K562 (cell line): ENCODE measurements at places on chromosomes 16 and 17. TPM values are rescaled to one million over a fixed set of nuclear protein-coding genes. Genes with fewer than 3 reads are reported as not detected.

DNA sequence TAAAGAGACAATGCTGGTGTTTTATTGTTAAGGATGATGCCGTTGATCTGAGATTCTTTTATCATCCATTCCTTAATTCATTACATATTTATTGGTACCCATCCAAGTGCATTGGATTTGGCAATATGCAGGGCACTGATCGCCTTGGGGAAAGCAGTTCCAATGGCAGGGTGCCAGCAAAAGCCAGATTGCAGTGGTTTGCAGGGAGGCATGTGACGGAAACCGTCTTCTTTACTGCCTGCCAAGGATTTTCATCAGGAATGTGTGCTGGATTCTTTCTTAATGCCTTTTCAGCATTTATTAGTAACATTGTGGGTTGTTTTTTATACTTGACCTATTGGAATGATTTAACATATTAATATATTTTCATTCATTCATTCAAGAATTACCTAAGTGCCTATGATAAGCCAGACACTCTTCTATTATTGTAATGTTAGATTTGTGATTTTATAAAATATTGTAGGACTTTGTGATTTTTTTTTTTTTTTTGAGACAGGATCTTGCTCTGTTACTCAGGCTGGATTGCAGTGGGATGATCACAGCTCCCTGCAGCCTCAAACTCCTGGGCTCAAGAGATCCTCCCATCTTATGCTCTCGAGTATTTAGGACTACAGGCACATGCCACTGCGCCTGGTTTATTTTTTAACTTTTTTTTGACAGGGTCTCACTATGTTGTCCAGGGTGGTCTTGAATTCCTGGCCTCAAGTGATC, 93.4 kb upstream of the TNRC6A start:
- no peaks in the 10 kb centered on the region for H3K4me1 ChIP-seq
- no peak for DNase-seq
- H3K4me3 ChIP-seq: no peak overlapping the region
- H3K36me3 ChIP-seq: no peaks in the 10 kb centered on the region
- H3K27me3 ChIP-seq: peaks cover 15% of the 10 kb centered on the region
- no peak overlapping the region for H3K27ac ChIP-seq

DNA sequence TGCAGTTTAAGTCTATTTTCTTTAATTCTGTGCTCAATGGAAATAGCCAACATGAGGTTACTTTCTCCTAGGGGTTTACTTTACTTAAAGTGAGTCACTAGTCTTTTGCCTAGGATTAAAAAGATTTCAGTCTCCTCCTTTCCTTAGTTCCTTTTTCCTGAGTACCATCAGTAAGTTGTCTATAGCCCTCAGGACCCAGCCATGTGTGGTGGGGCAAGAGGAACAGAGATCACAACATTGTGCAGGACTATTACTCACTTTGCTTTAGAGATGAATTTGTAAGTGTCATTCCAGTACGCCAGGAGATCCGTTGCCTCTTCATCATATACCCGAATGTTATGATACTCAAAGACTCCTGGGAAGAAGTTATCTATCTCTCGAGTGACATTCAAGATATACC, 27.7 kb upstream of the CORO6 start:
- H3K27ac ChIP-seq: no peak overlapping the region
- no peak overlapping the region for H3K4me3 ChIP-seq
- H3K4me1 ChIP-seq: peaks cover 33% of the 10 kb centered on the region
- H3K36me3 ChIP-seq: no peaks in the 10 kb centered on the region

DNA sequence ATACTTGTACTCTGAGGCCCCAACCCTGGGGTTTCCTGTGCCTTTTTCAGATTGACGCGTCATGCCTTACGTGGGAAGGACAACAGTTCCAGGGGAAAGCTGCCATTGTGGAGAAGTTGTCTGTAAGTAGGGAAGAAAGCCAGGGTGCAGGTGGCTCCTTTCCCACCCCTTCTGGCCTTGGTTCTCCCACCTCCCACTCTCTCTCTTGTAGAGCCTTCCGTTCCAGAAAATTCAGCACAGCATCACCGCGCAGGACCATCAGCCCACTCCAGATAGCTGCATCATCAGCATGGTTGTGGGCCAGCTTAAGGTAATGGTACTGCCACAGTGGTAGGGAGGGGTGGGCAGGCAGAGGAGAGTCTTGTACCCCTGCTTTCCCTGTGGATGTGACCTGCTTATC, 4.6 kb upstream of the EDC4 start:
- H3K4me3 ChIP-seq: no peak overlapping the region
- DNase-seq: no peak
- H3K4me1 ChIP-seq: peaks cover 7% of the 10 kb centered on the region; the same call in 2 of the 3 replicates
- no peak overlapping the region for H3K27ac ChIP-seq
- H3K27me3 ChIP-seq: no peaks in the 10 kb centered on the region

Gene ITGAL
- 0.53 and 0.92 TPM in 2 replicates for total RNA-seq

Gene KRTAP3-1
- not detected in 2 replicates for total RNA-seq

- no peaks in the 10 kb centered on the region for H3K27me3 ChIP-seq
- no peak for DNase-seq
- H3K36me3 ChIP-seq: peaks cover 20% of the 10 kb centered on the region; the same call in 1 of the 3 replicates
- H3K4me1 ChIP-seq: peaks cover 22% of the 10 kb centered on the region; the same call in 2 of the 3 replicates
Measured at GRCh38 chr17:32928586-32929535, 908 bp downstream of the TMEM98 start.

GRCh38 chr16:48870141-48870540, 260.2 kb upstream of the N4BP1 start:
- no peaks in the 10 kb centered on the region for H3K4me1 ChIP-seq
- H3K27me3 ChIP-seq: no peaks in the 10 kb centered on the region
- H3K27ac ChIP-seq: no peak overlapping the region
- no peak overlapping the region for H3K4me3 ChIP-seq

Gene MARCHF10
- total RNA-seq: not detected in 2 replicates

- no peak overlapping the region for H3K4me3 ChIP-seq
- H3K27ac ChIP-seq: no peak overlapping the region
Measured at GRCh38 chr16:89689142-89689541, 2.7 kb downstream of the CDK10 start.

- H3K36me3 ChIP-seq: no peaks in the 10 kb centered on the region
- peaks cover 14% of the 10 kb centered on the region for H3K27me3 ChIP-seq
- H3K27ac ChIP-seq: no peak overlapping the region
- H3K4me3 ChIP-seq: no peak overlapping the region
- peaks cover 14% of the 10 kb centered on the region for H3K4me1 ChIP-seq
- no peak for DNase-seq
Measured at GRCh38 chr16:88309174-88309907, 73.4 kb upstream of the ZNF469 start.

Gene NLRC3
- 0.13 and 0.22 TPM in 2 replicates for total RNA-seq

DNA sequence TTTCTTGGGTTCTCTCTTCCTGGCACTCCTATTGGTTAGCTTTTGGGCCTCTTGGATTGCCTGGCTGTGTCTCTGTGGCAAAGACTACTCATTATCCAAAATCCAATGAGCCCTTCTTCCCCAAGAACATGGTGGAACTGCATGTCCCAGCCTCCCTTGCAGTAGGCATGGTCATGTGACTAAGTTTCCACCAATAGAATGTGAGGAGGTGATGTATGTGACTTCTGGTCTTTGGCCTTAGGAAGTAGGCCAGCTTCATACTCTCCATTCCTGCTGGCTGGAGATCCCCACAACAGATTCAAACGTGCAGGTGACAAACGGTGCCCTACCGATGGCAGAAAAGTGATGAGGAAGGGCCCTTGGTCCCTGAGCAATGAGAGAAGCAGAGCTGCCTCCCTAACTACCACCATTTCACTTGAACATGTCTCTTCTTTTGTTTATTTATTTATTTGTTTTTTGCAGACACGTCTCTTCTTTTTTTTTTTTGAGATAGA, 17.3 kb upstream of the SPN start:
- H3K27ac ChIP-seq: peak overlapping the region; percentile 66
- H3K27me3 ChIP-seq: no peaks in the 10 kb centered on the region
- no peaks in the 10 kb centered on the region for H3K36me3 ChIP-seq
- peaks cover 29% of the 10 kb centered on the region for H3K4me1 ChIP-seq

Gene CLEC18C
- total RNA-seq: 0.62 and 0.89 TPM in 2 replicates

Gene PDIA2
- 0.58 and 0.67 TPM in 2 replicates for total RNA-seq

DNA sequence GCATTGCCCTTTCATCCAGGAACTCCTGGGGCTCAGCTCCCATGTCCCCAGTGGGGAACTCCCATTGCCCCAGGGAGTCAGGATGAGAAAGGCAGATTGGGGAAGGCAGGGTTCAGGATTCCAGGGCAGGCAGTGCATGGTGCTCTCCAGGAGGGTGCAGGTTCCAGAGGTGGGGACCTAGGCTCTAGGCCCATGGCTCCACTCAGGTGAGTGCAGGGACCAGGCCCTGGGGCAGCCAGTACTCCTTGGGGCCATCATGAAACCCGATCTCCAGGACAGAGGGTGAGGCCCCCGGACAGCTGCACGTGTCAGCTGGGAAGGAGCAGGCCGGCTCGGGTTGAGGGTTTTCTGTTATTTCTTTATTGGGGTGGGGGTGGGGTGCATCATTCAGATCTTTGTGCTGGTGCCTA, 1.3 kb upstream of the MTSS2 start:
- no peaks in the 10 kb centered on the region for H3K27me3 ChIP-seq
- H3K36me3 ChIP-seq: peaks cover 23% of the 10 kb centered on the region; the same call in 1 of the 3 replicates
- H3K27ac ChIP-seq: no peak overlapping the region
- H3K4me1 ChIP-seq: peaks cover 15% of the 10 kb centered on the region
- H3K4me3 ChIP-seq: no peak overlapping the region

Gene HOXB7
- total RNA-seq: 8.2 and 10.8 TPM in 2 replicates

Gene ADPRM
- total RNA-seq: 5.1 and 5.3 TPM in 2 replicates

Gene PIPOX
- total RNA-seq: 0.58 and 0.60 TPM in 2 replicates

Gene CLCN7
- total RNA-seq: 85.3 and 97.0 TPM in 2 replicates

Gene KRT23
- total RNA-seq: not detected in 2 replicates

GRCh38 chr17:13027246-13027645, 9.4 kb upstream of the ELAC2 start:
- H3K27me3 ChIP-seq: peaks cover 6% of the 10 kb centered on the region; the same call in 1 of the 2 replicates
- no peak overlapping the region for H3K27ac ChIP-seq
- no peak overlapping the region for H3K4me3 ChIP-seq
- H3K4me1 ChIP-seq: no peaks in the 10 kb centered on the region

GRCh38 chr17:50312308-50312707, 33.6 kb upstream of the XYLT2 start:
- no peak for DNase-seq
- no peaks in the 10 kb centered on the region for H3K36me3 ChIP-seq
- peaks cover 42% of the 10 kb centered on the region for H3K27me3 ChIP-seq

Gene KCNJ18
- total RNA-seq: not detected in 2 replicates

DNA sequence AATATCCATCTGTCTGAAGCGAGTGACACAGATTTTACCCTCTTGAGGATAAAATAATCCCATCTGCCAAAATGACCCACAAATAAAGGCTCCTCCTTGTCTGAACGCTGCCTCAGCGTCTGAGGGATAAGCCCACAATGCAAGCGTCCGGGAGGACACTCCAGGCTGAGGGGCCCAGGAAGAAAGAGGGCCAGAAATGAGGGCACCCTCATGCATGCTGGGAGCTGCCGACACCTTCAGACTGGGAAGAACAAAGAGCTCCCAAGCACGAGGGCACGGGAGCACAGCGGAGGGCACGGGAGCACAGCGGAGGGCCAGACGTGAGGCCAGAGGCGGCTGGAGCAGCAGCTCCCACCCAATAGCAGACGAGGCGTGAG, 126.9 kb downstream of the ZNF778 start:
- no peaks in the 10 kb centered on the region for H3K27me3 ChIP-seq
- peaks cover 21% of the 10 kb centered on the region; the same call in 2 of the 3 replicates for H3K36me3 ChIP-seq
- no peak overlapping the region for H3K4me3 ChIP-seq
- H3K4me1 ChIP-seq: no peaks in the 10 kb centered on the region; the same call in 2 of the 3 replicates
- H3K27ac ChIP-seq: no peak overlapping the region

Gene MYH1
- total RNA-seq: not detected in 2 replicates

GRCh38 chr17:64223283-64223682, 39.8 kb downstream of the TEX2 start:
- H3K4me3 ChIP-seq: no peak overlapping the region
- H3K27ac ChIP-seq: no peak overlapping the region
- H3K27me3 ChIP-seq: no peaks in the 10 kb centered on the region
- H3K36me3 ChIP-seq: no peaks in the 10 kb centered on the region
- H3K4me1 ChIP-seq: no peaks in the 10 kb centered on the region

GRCh38 chr17:73091770-73092522, 542 bp downstream of the SLC39A11 start:
- H3K4me1 ChIP-seq: peaks cover 6% of the 10 kb centered on the region; the same call in 1 of the 3 replicates
- H3K27me3 ChIP-seq: peaks cover 17% of the 10 kb centered on the region
- H3K4me3 ChIP-seq: peak overlapping the region; percentile 67

- H3K4me3 ChIP-seq: no peak within 1 kb of the TSS
- H3K27ac ChIP-seq: no peak within 1 kb of the TSS
- H3K36me3 ChIP-seq: no peaks in the 10 kb centered on the region
- H3K4me1 ChIP-seq: no peaks in the 10 kb centered on the region
- peaks cover 8% of the 10 kb centered on the region; the same call in 2 of the 3 replicates for H3K27me3 ChIP-seq
Measured at GRCh38 chr17:19747829-19748806, at the start of gene ALDH3A1. Gene ALDH3A1 (minus strand): TSS chr17:19748298. CDS start chr17:19745129, 3,169 bp downstream.

Gene ANKS3
- 22.1 and 25.7 TPM in 2 replicates for total RNA-seq

Gene SLC43A2
- 9.4 and 10.2 TPM in 2 replicates for total RNA-seq

DNA sequence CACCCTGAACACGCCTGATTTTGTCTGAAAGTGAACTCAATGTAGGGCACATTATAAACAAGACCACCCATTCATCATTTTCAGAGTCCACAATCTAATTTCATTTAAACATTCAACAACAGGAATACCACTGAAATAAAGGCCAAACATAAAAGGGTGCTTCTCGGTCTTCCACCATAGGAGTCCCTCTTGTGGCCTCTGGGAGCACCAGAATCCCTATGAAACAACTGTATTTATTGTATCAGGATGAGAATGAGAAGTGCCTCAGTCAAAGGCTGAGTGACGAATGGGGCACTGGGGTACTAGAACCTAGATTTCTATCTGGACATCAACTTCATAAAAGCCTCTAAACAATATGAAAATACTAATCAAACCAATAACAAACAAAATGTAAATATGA, 40.4 kb downstream of the NXPH3 start:
- H3K36me3 ChIP-seq: peaks cover 73% of the 10 kb centered on the region
- H3K27me3 ChIP-seq: no peaks in the 10 kb centered on the region
- H3K4me3 ChIP-seq: no peak overlapping the region
- no peak overlapping the region for H3K27ac ChIP-seq
- peak; percentile 30 for DNase-seq

DNA sequence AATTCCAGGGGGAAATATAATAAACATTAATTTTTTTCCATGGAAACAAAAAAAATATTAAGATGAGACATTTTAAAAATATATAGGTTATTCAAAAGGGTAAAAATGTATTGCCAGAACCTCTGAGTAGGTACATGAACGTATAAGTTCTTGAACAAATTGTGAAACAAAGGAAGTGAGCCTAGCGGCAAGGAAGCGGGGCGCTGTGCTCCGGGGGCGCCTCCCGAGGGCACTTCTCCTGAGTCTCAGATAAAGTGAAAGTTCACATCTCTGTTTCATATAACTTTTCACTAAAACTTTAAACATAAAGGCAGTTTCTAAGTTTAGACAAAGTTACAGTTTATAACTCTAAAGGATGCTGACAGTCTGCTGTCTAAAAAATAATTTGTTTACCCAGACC, 52.3 kb downstream of the TNRC6C start:
- DNase-seq: no peak
- H3K27ac ChIP-seq: no peak overlapping the region
- H3K4me3 ChIP-seq: no peak overlapping the region
- H3K36me3 ChIP-seq: no peaks in the 10 kb centered on the region; the same call in 2 of the 3 replicates
